HT1080 (cell line): ENCODE measurements at places on chromosomes 12 and 14.

GRCh38 chr12:25950329-25951115, 8.0 kb upstream of the RASSF8 start:
- peak; percentile 61 for DNase-seq

GRCh38 chr12:4441355-4442335, 4.0 kb downstream of the FGF6 start:
- peak; percentile 67 for DNase-seq

GRCh38 chr14:101520621-101521472, 40.4 kb upstream of the DIO3 start:
- no peak for DNase-seq

- no peak for DNase-seq
These were observed 175.7 kb upstream of the NUDT4 start for GRCh38 chr12:93201990-93202389.

- DNase-seq = no peak
These were observed 65.1 kb downstream of the DAAM1 start for GRCh38 chr14:59253527-59253926.

GRCh38 chr12:30211743-30212142, 428.0 kb upstream of the TMTC1 start:
- no peak for DNase-seq

DNA sequence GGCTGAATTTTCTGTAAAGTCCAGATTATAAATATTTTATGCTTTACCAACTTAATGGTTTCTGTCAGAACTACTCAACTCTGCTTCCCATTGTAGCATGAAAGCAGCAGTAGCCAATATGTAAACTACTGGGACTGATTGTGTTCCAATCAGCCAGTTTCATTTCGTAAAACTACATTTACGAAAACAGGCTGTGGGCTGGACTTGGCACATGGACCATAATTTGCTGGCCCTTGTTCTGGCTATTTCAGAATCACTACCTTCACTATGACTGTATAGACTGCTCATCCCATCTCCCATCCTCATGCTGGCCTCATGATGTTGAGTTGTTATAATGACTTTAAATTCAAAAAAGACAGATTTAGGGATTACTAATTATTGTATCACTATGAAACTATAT, 38.7 kb downstream of the FAR2 start:
- DNase-seq = no peak

DNA sequence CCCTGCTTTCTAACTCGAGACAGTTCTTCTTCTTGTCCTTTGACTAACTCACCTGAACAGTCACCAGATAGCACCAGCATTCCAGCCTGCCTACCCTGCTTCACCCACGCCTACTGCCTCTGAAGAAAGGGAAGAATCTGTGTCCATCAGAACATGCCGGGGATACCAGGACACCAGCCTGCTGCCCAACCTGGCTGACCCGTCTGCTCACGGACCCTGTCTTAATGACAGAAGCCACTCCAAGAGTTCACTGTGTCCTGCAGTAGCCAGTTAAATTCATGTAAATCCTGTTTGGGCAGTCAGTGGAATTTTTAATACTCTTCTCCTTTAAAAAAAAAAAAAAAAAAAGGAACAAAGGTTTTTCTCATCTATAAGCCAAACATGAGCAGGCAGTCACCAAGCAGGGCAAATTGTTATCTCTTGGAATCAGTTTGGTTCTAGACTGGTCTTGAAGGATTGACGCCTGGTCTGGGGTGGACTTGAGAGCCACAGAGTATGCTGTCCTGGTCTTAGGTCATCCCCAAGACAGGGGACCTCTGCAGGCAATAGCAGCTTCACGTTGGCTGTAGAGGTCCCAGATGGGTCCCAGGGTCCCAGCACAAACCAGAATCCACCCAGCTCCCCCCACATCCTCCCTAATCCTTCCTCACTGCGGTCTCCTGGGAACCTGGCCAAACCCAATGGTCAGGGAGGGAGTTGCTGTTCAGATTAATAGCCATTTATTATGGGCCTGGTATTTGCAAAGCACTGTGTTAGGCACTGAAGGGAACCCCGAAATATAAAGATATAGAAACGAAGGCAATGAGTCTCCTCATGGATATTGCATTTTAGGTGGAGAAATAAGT, 181.1 kb upstream of the HIF1A start:
- peak; percentile 58 for DNase-seq

- no peak for DNase-seq
These were observed 7.9 kb upstream of the C1RL start for GRCh38 chr12:7116916-7117315.

- no peak for DNase-seq
These were observed 14.7 kb upstream of the LIMA1 start for GRCh38 chr12:50297996-50298395.

- DNase-seq = no peak
These were observed 23.0 kb upstream of the ITGA5 start for GRCh38 chr12:54442099-54442498.

DNA sequence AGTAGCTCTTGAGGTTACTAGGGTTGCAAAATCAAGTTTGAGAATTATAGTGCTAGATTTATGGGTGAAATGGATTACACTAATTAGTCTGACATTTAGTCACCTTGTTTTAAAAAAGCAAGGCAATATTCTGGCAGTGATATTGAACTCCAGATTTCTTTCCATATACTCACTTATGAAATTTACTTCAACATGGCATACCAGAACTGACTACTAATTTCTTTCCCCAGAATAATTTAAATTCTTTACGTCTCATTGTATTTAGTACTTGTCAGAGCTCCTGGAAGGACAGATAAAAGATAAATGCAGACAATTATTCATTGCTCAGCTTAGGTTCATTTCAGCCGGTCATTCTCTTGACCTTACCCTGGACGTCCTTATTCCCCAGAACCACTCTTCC, 24.3 kb downstream of the EMP1 start:
- DNase-seq = no peak
